ENCODE measurements at places on chromosomes 6 and 20.

GRCh38 chr6:170093658-170094596 lies 197.0 kb downstream of the DLL1 start:
- DNase-seq = no peak

DNA sequence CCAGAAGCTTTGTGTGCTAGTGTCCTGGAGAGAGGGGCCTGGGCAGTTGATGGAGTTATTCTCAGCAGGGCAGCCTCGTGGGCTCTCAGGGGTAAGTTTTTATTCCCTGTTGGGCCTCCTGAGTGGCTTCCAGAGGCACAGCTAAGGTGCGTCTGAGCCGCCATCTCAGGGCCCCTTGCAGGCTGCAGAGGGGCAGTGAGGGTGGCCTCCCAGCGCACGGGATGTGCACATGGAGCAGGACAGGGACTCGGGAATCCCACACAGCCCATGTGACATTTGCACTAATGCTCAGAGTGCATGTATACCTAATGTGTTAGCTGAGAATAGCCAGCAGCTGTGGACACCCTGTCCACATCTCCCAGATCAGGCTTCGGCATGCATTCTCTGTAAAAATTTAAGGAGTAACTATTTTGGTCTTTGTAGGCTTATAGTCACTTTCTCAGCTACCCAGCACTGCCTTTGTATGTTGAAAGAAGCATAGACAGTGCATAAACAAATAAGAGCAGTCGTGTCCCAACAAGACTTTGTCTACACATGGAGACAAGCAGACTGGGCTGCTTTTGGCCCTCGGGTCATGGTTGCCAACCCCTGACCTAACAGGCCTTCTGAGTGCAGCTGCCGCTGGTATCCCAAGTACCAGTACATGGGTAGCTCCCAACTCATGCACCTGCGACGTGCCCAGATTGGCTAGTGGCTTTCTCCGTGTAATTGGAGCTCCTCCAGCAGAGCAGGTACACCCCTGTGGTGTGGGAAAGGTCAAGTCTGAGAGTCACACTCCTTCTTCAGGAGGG lies 18.6 kb upstream of the CST9L start:
- no peak for DNase-seq

DNA sequence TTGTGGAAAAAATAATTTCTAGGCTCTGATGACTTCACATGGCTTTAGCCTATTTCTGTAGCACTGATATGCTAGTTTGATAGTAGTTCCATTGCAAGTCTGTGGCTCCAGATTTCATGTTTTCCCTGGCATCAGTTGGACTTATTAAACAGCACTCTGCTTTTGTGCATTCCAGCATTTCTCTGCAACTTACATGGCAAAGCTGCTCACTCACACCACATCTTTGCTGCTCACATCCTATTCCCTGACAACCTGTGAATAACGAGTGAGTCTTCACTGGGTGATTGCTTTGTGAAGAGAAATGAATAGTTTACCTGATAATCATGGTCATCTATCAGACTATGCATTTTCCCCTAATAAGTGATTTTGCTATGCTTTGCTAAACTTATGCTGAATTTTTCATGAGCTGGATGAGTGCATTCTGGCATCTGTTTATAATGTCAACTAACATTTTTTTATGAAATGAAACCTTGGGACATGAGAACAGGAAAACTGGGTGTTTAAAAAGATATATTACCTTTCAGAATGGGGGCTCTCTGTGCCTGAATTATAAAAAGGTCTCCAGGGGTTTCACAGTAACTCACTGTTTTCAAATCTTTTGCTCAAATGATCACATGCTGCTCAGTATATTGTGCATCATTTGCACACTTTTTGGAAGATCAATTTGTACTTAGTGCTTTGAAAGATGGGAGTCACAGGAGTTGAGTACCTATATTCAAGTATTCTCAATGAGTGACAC lies 301.8 kb downstream of the TBC1D32 start:
- no peak for DNase-seq

GRCh38 chr20:56181583-56181982 lies 66.9 kb upstream of the MC3R start:
- DNase-seq = no peak

DNA sequence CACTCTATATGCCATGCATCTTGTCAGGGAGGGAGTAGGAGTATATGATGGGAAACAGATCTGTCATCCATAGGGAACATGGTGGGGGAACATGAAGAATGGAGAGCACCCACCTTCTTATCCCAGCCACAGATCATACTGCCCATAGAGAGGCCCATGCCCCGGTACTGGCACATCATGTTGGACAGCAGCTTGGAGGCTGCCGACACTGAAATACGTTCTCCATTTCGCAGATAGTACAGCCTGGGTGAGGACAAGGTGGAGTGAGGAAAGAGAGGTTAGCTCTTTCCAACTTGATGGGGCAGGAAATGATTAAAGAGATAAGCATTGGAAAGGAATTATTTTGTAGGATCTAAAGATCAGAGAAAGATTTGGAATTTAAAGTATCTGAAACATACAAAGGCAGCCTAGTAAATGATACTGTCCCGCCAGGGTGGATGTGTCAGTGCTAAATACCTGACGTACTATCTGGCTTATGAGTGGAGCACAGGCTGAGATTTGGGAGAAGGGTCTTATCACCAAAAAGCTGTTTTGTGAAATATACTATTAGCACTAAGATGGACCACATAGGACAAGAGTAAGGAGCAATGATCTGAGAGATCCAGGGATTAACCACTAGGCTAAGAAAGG lies 1.7 kb downstream of the PSMB8 start:
- DNase-seq = no peak

DNA sequence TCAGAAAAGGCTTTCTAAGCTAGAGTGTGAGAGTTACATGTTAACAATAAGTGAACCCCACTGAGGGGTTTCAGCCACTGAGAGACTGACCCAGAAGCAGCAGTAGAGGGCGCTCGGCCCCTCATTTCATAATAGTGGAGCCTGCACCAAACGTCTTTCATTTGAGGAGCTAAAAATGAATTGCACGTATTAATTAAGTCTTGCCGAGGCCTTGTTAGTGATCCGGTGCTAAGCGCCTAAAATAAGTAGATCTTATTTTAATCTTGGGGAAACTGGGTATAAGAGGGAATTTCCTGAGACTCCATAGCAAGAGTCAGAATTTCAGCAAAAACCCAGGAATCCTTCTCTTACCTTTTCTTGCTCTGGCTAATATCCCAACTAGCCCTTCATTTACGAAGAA lies 209.7 kb downstream of the FARS2 start:
- peak; percentile 38 for DNase-seq

- DNase-seq = no peak
These were observed 47.6 kb upstream of the PTGIS start for GRCh38 chr20:49615401-49616153.

GRCh38 chr20:56634307-56634706 lies 5.2 kb downstream of the TFAP2C start:
- DNase-seq = no peak

DNA sequence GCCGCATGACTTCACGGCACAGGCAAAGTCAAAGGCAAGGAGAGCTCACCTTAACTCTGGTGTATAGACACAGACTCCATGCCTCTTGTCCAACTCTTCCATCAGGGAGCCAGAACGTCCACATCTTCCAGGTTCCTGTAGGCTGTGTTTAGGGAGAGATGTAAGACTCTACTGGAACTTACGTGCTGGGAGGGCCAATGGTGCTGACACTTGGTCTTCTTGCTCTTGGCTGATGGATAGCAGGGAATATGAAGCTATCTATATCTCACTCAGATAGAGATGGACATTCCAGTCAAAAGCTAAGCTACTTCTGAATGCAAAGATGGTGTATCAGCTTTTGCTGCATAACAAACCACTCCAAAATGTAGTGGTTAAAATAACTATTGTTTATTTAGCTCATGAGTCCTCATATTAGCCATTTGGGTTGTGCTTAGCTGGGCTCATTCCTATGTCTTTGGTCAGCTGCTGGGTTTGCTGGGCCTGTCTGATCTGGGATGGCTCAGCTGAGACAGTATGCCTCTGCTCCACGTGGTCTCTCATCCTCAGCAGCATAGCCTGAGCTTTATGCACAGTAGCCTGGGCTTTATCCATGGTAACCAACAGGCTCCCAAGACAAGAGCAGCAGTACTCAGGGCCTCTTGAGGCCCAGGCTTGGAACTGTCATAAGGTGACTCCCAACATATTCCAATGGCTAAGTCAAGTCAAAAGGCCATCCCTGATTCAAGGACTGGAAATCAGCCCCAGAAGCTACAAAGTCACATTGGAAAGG lies 111.6 kb downstream of the SNX5 start:
- no peak for DNase-seq

GRCh38 chr6:163136681-163137397 lies 277.7 kb upstream of the QKI start:
- DNase-seq = no peak

GRCh38 chr6:105545947-105546731 lies 143.3 kb upstream of the PREP start:
- DNase-seq = no peak

DNA sequence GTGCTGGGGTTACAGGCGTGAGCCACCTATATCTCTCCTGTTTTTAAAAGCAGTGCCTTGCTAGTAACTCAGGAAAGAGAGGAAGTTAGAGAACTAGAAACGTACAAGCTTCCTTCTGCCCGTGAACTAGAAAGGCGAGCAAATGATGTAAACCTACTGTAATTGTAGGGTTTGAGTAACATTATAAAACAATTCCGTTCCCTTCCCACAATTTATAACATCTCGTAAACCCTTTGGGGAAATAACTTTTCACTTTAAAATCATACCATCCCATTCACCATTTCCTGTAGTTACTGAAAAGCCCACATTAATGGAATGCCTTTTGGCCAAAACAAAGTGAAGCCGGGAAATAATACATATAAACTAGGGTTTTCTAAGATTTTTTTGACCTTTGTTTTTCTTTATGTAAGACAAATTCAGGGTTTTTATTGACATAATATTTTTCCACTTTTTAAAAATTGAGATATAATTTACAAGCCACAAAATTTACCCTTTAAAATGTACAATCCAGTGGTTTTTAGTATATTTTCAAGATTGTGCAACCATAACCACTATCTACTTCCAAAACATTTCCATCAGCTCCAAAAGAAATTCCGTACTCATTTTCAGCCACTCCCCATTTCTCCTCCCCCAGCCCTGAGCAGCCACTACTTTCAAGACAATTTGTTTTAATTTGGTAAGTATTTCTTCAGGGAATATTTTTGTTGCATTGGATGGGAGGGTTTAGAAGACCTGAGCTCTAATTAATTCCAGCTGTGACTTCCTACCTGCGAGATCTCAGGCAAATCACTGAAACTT lies 175.1 kb upstream of the PDE10A start:
- DNase-seq = no peak

- no peak for DNase-seq
These were observed 561.8 kb upstream of the AGPAT4 start for GRCh38 chr6:161835500-161836215.

- no peak for DNase-seq
These were observed 66.8 kb upstream of the RSPO3 start for GRCh38 chr6:127051571-127052260.

DNA sequence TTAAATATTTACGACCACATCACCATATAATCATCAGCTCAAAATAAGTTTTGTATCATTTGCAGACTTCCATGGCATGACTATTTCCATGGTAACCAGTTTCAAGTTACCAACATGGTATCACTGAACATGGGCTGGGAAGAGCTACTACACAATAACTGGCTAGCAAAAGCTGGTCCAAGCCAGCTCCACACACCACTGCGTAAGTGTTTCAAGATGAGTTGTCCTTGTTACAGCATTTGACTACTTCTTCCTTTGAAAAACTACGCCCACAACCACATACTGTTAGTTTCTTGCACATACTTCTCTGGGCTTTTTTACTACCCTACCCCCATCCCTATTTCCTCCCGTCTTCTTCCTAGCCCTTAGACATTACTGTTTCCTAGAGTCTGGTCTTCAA lies 8.5 kb downstream of the CD164 start:
- no peak for DNase-seq

DNA sequence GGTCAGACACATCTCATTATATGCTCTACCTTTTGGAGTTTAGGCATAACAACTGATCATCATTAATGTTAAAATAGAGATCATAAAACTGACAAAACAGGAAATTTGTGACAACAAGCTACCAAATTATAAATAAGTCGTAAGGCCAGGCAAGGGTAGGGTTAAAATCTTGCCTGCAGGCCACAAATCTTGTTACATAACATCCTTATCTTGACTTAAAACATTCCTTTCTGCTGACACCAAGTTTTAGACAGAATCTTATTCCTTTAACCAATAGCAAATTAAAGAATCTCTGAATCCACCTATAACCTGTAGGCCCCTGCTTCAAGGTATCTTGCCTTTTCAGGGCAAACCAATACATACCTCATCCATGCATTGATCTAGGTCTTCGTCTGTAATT lies 32.5 kb upstream of the NKAIN2 start:
- no peak for DNase-seq

- no peak for DNase-seq
These were observed 49.4 kb upstream of the MCUR1 start for GRCh38 chr6:13863699-13864155.

- DNase-seq = no peak
These were observed 220.1 kb upstream of the TSHZ2 start for GRCh38 chr20:52752023-52752422.

- peak; percentile 62 for DNase-seq
These were observed 60.4 kb upstream of the KLHL31 start for GRCh38 chr6:53725791-53726575.

DNA sequence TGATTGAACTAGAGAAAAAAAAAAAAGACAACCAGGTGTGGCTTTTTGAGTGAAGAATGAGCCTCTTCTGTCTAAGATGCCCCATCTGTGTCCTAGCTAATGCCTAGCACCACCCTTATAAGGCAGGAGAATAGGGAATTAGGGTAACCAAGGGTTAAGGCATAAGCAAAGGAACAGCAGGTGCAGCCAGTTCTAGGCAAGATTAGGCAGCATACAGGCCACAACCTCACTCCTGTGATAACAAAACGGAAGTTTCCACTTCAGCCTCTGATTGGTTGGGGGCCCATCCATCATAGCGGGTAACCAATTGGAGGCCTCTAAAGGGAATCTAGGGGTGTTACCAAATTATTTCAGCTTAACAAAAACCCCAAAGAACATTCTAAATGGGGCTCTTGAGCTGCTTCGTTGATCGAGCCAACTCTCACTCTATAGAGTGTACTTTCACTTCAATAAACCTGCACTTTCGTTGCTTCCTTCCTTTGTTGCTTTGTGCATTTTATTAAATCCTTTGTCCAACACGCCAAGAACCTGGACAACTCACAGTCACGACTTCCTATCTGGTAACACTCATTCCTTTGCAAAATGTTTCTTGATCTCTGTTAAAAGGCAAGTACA lies 61.9 kb upstream of the TAGAP start:
- DNase-seq = peak; percentile 90

DNA sequence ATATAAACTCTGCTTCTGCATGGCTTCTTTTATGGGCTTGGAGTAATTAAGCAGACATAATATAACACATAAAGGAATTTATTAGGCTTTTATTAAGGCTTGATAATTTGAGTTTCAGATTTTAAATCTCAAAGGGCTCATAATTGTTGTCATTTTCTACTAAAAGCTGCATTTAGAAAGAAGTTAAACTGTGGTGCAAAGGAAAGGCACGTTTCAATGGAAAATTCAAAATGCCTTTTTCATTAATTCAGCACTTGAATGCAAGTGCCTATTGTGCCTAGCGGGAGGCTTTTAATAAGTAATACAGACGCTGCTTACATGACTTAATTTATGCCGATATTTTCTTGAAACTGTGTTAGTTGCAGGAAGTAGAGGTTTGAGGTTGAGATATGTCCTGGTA lies 431.8 kb upstream of the SOX4 start:
- DNase-seq = no peak
